Urothelium cell line (cell line): ENCODE measurements at places on chromosomes 16 and 17.

DNA sequence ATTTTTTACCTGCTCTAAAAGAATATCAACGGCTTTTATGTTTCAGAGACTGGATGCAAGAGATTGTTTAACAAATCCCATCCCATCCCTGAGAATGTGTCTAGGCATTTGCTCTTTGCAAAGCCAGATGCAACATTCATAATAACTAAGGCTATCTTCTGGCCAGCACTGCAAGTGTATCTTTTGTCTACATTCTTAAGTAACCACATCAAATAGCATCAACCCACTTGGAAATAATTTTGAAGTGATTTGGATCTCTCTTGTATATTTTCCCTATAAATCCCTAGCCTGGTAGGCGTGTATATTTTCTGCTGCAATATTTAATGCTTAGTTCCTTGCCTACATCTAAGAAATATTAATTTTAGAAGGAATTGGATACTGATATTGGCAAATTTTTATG lies 64.3 kb downstream of the PIGL start:
- no peak for DNase-seq

DNA sequence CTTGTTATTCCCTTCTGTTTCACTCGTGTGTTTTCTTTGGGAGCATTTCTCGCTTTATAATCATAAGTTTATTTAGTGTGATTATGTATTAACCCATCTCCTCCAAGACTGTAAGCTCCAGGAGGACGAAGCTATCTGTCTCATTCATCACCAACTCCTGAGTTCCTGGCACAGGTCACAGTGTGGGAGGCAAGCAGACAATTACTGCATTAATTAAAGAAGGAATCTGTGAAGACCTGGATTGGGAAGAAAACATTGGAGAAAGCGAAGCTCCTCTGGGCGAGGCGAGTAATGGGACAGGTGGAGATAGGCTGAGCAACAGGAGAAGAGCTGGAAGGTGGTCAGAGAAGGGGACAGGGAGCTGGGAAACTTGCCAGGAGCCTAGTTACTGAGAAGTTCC lies 7.8 kb upstream of the CAMKK1 start:
- no peak for DNase-seq

- DNase-seq: no peak
Measured at GRCh38 chr17:34117811-34118210, 137.3 kb upstream of the CCL2 start.

GRCh38 chr17:40561294-40561870 lies 3.9 kb downstream of the CCR7 start:
- DNase-seq: no peak

DNA sequence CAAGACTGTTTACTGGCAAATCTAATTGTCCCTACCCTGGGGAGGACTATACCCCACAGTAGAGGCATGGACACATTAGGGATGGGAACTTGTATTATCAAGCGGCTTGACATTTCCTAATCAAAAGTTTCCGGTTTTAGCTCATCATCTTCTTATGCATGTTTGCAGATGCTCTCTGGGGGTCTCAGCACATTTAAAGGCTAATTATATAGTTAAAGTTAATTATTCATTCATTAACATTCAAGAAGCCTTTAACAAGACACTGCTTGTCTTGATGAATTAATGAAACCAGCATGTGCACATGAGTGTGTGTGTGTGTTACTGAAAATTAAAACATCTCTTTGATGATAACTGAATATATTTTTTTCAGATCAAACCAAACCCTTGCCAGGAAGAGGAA lies 377.1 kb downstream of the GRIN2A start:
- DNase-seq: no peak

GRCh38 chr16:84965428-84966415 lies 45.6 kb downstream of the ZDHHC7 start:
- DNase-seq: no peak

- DNase-seq: peak; percentile 84
Measured at GRCh38 chr17:49260011-49260816, 29.6 kb upstream of the PHOSPHO1 start.

GRCh38 chr17:79872762-79873161 lies 33.5 kb upstream of the CBX4 start:
- DNase-seq: no peak

DNA sequence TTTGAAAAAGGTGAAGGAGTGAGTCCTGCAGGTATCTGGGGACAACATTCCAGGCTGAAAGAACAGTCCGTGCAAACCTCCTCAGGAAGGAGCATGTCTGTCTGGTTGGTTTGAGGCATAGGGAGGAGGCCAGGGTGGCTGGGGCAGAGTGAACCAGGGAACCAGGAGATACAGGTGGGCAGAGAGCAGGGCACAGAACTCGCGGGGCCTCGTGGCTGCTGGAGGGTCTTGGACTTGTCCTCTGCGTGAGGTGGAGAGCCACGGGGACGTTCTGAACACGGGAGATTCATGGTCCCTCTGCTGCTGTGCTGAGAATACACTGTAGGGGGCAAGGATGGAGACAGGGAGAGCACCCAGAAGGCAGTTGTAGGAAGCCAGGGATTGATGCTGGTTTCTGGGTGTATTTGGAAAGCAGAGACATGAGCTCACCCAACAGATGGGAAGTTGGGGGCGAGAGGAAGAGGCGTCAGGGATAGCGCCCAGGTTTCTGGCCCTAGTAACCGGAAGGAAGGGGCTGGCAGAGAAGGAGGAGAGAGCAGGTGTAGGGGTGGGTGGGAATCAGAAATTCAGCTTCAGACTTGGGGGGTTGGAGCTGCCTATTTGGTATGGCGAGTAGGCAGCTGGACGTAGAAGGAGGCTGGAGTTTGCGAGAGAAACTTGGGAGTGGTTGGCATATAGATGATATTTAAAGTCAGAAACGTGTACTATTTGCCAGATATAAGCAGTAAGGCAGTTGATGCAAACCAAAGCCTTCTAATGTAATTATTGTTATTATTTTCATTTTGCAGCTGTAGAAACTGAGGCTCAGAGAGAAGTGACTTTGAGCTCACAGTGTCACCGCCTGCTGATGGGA lies at the start of gene CCL17:
Gene CCL17, plus strand, starts transcription at position 803 of the 853 bp plus-strand sequence. CDS start 9,166 bp downstream, outside the sequence.
- no peak for DNase-seq

DNA sequence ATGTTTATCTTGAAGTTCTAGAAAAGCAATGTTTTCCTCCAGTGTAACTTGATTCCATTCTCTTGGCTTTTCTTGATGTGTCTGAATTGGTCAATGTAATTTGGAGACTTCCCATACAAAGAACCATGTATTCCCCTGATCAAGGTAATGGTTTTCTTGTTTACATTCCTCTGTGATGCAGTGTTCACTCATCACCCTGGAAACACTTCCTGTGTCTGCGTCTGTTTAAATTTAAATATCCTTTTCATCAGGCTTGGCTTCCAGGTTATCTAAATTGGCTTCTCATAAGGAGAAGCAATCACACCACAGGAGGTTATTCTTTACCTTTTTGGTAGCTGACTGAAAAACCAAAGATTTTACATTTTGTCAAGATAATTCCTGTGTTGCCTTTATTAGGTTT lies 237.3 kb upstream of the WSCD1 start:
- DNase-seq: peak; percentile 35

DNA sequence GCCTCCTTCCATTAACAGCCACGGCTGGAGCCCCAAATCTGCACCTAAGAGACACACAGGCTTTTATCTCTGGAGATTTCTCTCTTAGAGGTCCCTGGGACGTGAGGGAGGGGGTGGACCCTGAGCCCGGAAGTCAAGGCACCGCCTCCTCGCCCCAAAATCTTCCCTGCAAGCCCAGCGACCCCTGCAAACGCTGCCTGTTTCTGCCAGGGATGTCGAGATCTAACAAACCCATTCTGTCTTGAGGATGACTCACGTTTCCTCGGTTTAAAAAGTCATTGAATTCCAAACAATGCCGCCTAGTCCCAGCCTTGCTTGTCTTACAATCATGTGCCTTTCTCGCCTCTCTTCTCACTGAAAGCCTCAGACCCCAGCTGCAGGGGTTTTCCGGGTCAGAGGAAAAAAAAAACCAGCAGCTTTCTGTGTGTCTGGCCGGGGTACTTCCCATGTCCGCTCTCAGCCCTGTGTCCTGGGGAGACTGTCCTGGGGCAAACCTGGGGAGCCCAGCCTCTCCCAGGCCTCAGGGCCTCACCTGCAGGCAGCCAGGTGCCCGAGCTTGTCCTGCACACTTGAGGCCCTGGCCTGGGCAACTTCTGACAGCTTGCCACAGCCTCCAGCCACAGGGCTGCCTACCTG lies 15.4 kb downstream of the ARL2BP start:
- peak; percentile 74 for DNase-seq

GRCh38 chr16:4800290-4801041 lies 2.0 kb downstream of the ROGDI start:
- DNase-seq: no peak

DNA sequence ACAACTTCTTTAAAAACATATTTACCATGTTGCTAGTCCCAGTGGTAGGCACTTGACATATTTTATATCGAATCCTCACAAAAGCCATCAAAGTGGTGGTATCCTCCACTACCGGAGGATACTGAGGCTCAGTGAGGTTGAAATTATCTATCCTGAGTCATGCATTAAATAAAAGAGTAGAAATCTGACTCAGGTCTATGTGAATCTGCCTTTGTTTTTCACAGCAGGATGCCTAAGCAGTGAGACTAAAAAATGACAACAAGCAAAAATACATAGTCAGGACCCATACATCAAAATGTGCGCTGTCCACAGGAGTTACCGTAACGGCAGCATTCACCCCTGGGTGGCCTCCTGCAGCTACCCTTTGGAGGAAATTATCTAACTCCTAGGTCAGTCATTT lies 17.7 kb downstream of the BRD7 start:
- DNase-seq: no peak

- no peak for DNase-seq
Measured at GRCh38 chr17:27473190-27473747, 17.0 kb downstream of the KSR1 start.

DNA sequence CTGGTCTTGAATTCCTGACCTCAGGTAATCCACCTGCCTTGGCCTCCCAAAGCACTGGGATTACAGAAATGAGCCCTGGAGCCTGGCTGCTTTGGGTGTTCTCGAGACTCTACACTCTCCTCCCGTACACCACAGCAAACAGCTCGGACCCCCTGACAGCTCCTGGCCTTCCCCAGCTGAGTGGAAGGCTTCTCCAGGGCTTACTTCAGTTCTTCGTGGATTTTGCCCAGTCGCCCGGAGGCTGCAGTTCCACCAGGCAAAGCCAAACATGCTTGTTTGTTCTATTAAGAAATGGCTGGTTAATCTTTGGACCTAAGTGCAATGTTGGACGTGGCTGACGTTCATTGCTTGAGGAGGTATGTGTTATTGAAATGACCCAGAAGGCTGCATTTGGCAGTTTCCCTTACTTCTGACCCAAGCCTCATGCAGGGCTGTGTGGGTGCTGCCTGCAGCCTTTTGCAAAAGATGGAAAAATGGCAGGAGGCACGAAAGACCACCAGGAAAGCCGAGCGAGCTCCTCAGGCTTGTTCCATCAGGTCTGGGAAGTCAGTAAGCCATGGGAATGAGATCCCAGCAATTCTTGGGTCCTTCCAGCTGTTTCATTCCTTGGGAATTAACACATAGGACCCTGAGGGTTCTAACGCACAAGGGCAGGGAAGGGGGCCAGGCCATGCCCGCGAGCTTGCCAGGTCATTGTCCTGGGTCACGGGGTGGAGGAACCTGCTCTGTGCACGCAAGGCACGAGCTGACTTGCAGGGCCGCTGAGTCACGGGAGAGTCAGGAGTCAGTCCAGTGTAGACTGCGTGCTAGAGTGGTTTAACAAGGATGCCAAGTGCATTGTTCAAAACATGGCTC lies 23.9 kb upstream of the KLHDC4 start:
- no peak for DNase-seq

DNA sequence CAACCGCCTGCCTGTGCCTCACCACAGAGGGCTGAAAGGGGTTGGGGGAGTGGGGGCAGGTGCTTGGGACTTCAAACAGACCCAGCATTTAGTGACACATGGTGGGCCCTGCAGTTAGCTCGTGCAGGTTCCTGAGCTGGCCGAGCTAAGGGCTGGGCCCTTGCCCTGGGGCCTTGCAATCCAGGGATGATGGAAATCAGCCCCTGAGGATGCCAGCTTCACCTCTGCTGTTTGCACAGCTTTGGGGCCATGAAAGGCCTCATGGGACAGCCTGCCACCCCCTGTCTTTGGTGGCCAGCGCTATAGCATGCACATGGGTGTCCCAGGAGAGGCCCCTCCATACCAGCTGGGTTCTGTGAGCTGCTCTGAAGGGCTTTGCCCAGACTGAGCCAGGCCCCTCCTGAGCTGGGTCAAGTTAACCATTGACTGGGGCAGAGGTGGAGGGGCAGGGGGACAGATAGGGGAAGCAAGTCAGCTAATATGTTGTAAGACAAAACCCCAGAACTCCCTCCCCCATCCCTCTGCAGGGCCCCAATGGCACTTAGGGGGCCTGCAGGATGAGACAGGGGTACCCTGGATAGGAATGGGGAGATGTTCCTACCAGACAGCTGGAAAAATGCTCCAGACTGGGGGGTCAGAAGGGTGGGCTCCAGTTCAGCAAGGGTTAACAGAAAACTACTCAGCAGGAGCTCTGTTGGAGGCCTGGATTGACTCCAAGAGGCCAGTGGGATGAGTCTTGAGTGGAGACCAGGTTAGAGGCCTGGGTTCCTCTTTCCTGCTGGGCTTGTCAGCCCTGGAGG lies 692 bp downstream of the PRR15L start:
- no peak for DNase-seq

GRCh38 chr17:80101946-80102663 lies 724 bp downstream of the GAA start:
- DNase-seq: peak; percentile 55

DNA sequence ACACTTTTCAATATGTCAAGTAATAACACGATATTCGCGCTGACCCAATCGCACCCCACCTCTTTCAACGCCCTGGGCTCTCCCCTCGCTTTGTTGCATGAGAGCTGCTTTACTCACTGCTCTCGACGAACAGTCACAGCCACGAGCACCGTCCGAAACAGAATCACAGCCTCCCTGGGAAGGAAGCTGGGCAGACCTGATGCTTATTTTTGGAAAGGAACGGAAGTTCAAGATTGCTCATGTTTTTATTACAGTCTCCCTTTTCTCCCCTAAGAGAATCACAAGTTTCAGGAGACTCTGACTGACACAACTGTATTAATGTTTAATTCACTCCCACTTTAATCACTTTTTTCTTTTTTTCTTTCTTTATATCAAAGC lies 67.8 kb downstream of the ANKRD11 start:
- no peak for DNase-seq

- no peak for DNase-seq
Measured at GRCh38 chr17:83056583-83057396, 22.6 kb upstream of the METRNL start.

GRCh38 chr17:79848370-79848766 lies 9.1 kb upstream of the CBX4 start:
- DNase-seq: no peak

- no peak for DNase-seq
Measured at GRCh38 chr17:3501344-3501743, 25.5 kb downstream of the ASPA start.
